ENCODE measurements at places on chromosomes 3 and 15. TPM values are rescaled to one million over a fixed set of nuclear protein-coding genes. Genes with fewer than 3 reads are reported as not detected.

CDAN1 gene
- total RNA-seq, result 5.5 TPM

MAP1A gene
- total RNA-seq, result 13.0 TPM

CPB1 gene
- total RNA-seq, result not detected

ADAMTS7 gene
- total RNA-seq, result 0.85 TPM

CISH gene
- total RNA-seq, result 3.3 TPM

PLA2G4F gene
- 8.4 TPM for total RNA-seq

KCNH8 gene
- not detected for total RNA-seq

MKRN3 gene
- total RNA-seq, result 0.25 TPM

WDR6 gene
- 40.4 TPM for total RNA-seq

CFAP100 gene
- not detected for total RNA-seq

- DNase-seq, result no peak
Measured at GRCh38 chr15:70026991-70027390, 70.7 kb downstream of the TLE3 start.

- DNase-seq, result no peak
Measured at GRCh38 chr3:9201266-9201665, 48.2 kb downstream of the SRGAP3 start.

DNA sequence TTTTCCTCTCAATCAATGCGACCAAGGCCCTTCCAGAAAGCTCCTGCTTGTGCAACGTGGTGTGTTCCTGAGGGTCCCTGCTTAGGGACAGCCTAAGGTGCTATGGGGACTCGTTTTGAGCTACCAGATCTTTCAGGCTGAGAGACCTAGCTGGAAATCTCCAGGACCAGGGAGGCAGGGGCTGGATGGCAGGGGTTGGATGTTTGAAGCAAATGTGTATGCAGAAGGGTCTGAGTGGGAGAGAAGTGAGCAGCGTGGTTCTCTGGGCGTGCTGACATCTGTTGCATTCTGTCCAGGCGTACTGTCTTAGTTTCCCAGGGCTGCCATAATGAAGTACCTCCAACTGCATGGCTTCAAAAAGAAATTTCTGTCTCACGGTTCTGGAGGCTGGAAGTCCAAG lies 31.7 kb upstream of the SLCO2A1 start:
- no peak for DNase-seq

DNA sequence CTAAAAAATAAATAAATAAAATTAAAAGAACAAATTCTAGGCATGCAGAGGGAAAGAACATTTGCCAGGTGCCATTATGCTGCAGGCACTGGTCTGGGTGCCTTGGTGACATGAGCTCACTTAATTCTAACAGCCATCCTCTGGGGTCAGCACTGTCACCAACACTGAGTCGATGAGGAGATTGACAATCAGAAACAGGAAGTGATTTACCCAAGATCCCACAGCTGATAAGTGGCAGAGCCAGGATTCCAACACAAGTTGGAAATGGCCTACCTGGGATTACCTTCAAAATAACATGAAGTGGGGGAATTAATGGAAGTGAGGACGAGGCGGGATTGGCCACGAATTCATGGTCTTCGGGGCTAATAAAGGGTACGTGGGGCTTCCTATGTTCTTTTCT lies 3.6 kb downstream of the PLIN1 start:
- no peak for DNase-seq

- DNase-seq, result no peak
Measured at GRCh38 chr3:51394541-51394940, 3.5 kb downstream of the RBM15B start.

DNA sequence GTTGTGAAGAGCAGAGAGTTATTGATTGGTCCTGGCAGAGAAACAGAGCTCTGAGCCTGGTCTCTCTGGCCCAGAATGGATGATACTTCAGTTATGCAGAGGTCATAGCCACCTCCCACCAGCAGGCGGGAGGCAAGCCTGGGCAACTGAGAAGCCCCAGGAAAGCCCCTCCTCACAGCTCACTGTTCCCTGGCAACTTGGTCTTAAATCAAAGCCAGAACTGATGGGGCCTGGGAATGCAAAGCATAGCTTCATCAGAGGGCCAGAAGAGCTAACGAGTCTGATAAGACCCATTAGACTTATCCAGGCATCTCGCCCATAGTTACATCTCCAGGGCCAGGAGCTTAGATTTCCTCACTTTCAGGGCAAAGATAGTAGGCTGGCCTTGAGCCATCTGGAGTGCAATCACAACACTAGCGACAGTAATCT lies 5.5 kb upstream of the COLQ start:
- DNase-seq, result no peak

DNA sequence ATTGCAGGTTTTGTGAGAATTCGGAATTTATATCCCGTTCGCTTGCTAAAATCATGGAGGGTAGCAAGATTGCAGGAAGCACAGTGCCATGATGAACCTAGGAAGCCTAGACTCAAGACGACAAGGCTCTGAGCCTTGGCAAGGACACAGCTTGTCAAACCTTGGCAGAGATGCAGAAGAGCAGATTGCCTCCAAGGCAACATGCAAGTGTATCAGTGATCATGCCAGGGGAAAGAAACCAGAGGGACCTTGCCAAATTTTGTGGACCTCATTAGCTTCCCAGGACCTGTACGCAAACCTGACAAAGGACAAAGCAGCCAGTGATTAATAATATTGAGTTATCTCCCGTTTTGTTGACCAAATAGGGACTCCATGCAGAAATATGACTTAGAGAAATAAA lies 159.7 kb downstream of the GOLIM4 start:
- no peak for DNase-seq

GRCh38 chr3:114401346-114401745 lies 107.5 kb downstream of the TIGIT start:
- DNase-seq, result no peak

DNA sequence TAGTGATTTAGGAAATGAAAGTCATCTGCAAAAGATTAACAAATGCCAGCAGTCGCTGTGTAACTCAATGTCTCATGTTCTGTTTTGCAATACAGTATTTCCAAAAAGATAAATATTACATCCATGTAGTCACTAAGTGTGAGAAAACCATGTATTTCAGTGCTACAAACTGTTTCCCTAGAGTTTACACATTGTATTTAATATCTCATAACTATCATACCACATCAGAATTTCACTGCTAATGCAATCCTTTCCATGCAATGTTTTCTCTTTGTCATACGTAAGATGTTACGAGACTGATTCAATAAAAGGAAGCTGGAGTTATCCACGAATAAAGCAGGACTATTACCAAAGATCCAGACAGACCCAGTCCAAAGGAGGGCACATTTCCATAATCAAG lies 269.4 kb downstream of the GBE1 start:
- DNase-seq, result no peak

DNA sequence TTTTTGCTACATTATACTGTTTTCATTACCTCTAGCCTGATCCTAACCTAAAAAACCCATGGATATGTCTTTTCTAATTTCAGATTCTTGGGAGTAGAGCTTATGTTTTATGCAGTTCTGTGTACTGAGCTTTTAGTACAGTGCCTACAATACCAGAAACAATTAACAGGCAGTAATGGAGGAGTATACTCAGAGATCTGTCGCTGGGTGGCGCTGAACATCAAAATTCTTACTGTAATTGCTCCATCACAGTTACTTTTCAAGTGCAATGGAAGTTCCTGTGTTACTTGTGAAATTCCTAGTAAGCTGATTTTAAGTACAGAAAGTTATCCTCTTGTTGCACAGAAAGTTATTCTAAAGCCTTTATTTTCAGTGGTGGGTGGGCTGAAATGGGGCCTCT lies 66.9 kb downstream of the RNF13 start:
- peak; percentile 32 for DNase-seq

GRCh38 chr3:67650084-67650483 lies 4.3 kb downstream of the SUCLG2 start:
- DNase-seq, result no peak

GRCh38 chr3:59580996-59581395 lies 531.2 kb upstream of the CFAP20DC start:
- no peak for DNase-seq

DNA sequence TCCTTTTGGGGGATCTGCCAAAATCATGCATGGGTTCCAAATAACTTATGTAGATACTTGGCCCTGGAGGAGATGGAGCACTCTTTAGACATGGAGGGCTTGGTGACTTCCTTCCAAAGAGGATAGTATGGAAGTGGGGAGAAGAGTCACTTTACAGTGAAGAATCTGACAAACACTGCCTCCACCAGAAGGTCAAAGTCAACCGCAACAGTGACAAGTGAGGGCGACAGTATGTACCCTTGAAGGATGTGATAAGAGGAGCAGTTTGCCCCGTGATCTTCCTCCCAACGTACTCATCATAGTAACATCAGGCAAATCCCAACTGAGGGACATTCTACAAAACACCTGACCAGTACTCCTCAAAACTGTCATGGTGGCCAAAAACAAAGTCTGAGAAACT lies 62.0 kb downstream of the LMCD1 start:
- DNase-seq, result no peak

DNA sequence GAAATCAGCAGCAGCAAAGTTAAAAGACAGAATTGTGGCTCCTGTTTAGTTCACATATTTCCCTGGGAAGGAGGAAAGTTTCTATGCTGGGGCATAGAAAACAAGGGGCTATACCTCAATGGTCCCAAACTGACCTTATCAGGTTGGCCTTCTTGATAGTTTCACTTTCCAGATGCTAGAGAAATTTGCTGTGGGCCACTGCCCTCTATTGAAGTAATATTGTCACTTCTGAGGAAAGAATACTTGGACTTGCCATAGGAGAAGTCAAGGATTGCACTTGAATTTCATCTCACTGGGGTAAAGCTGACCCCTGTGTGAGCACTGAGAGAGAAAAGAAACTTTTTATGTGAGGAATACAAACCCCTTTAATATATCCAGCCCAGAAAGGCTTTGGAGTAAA lies 49.3 kb upstream of the XCR1 start:
- DNase-seq, result no peak

GRCh38 chr3:82224661-82225060 lies 463.2 kb upstream of the GBE1 start:
- DNase-seq, result no peak

GRCh38 chr3:171187706-171188290 lies 161.3 kb upstream of the SLC2A2 start:
- DNase-seq, result no peak

DNA sequence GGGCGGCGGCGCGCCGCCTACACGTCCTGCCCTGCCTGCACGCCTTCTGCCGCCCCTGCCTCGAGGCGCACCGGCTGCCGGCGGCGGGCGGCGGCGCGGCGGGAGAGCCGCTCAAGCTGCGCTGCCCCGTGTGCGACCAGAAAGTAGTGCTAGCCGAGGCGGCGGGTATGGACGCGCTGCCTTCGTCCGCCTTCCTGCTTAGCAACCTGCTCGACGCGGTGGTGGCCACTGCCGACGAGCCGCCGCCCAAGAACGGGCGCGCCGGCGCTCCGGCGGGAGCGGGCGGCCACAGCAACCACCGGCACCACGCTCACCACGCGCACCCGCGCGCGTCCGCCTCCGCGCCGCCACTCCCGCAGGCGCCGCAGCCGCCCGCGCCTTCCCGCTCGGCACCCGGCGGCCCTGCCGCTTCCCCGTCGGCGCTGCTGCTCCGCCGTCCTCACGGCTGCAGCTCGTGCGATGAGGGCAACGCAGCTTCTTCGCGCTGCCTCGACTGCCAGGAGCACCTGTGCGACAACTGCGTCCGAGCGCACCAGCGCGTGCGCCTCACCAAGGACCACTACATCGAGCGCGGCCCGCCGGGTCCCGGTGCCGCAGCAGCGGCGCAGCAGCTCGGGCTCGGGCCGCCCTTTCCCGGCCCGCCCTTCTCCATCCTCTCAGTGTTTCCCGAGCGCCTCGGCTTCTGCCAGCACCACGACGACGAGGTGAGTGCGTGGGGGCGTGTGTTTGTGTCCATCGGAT lies 602 bp downstream of the TRIM71 start:
- DNase-seq, result no peak

GRCh38 chr3:190619761-190620160 lies 105.9 kb downstream of the IL1RAP start:
- no peak for DNase-seq

DNA sequence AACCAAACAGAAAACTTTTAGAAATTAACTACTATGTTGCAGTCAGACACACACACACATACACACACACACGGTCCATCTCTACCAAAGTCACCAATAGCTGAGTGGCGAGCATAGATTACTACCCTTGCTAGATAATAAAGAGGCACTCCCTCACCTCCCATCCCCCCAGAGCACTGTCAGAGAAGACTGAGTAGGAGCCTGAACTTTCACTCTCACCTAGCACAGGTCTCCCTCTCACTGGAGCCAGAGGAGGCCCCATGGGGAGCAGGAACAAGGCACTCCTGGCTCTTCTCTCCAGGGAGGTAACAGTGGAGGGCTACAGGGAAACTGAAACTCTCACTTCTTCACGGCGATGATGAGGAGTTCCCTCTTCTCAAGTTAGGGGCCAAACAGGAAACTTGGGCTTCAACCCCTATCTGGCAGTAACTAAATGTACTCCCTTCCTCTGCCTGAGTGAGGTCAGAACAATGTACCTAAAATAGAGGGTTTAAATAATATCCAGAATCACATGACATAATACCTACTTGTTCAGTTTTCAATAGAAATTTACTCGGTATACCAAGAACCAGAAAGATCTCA lies 975.3 kb upstream of the GBE1 start:
- no peak for DNase-seq

DNA sequence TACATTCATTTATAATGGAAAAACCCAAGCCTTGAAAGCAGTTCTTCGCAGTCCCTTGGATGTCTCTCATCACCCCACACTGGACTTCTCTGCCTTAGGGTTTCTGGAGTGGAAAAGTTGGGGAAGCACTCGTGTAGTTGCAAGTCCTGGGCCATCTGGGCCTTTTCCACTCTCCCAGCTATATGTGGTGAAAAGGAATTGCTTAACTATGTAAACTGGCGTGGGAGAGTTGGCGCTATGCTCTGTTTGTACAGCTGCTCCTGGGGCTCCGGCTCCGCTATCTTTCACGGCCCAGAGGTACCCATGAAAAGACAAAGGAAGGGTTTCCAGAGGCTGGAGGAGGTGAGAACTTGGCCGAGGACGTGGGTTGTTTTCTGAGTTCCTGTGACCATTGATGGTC lies 81.1 kb upstream of the MYZAP start:
- DNase-seq, result no peak

- no peak for DNase-seq
Measured at GRCh38 chr3:186998937-186999368, 68.6 kb downstream of the ST6GAL1 start.

DNA sequence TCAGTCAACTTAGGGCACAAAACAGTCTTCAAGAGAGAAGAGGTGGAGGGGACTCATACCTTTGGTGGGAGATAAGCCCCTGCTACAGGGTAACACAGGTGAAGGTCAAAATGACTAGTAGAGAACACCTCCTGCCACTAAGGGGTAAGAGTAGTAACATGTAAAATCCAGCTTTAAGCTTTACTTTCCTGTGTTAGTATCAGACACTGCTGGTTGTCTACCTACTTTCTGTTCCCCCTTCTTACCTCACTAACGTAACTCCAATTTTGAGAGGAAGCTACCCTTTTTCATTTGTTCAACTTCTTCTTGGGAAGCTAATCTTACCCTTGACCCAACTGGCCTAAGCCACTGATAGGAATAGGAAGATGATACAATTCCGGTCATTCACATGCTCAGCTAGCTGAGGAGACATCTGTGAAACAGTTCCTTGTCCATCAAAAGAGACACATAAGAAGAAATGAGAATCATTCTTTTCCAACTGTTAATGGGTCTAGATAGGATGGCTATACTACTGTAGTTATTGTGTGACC lies 826.8 kb upstream of the CFAP20DC start:
- no peak for DNase-seq

GRCh38 chr15:76815421-76815820 lies 89.7 kb downstream of the SCAPER start:
- no peak for DNase-seq

Data from gastrocnemius medialis (tissue), 4 donors.